ENCODE measurements at places on chromosomes 1 and 21. TPM values are rescaled to one million over a fixed set of nuclear protein-coding genes. Genes with fewer than 3 reads are reported as not detected.

- H3K27ac ChIP-seq: no peak overlapping the region
- no peak overlapping the region for H3K4me3 ChIP-seq
- peaks cover 33% of the 10 kb centered on the region for H3K27me3 ChIP-seq
- no peaks in the 10 kb centered on the region for H3K36me3 ChIP-seq
- no peaks in the 10 kb centered on the region for H3K4me1 ChIP-seq
- no peak for DNase-seq
Observed at GRCh38 chr1:183164340-183164739, 21.7 kb upstream of the LAMC2 start.

The DHRS3 gene
- 41.0 TPM for total RNA-seq

The FMO2 gene
- total RNA-seq: 4.2 TPM

GRCh38 chr1:9349331-9349851, 56.7 kb downstream of the SPSB1 start:
- no peaks in the 10 kb centered on the region for H3K36me3 ChIP-seq
- no peak for DNase-seq
- H3K4me1 ChIP-seq: no peaks in the 10 kb centered on the region
- no peaks in the 10 kb centered on the region for H3K27me3 ChIP-seq
- H3K27ac ChIP-seq: no peak overlapping the region

DNA sequence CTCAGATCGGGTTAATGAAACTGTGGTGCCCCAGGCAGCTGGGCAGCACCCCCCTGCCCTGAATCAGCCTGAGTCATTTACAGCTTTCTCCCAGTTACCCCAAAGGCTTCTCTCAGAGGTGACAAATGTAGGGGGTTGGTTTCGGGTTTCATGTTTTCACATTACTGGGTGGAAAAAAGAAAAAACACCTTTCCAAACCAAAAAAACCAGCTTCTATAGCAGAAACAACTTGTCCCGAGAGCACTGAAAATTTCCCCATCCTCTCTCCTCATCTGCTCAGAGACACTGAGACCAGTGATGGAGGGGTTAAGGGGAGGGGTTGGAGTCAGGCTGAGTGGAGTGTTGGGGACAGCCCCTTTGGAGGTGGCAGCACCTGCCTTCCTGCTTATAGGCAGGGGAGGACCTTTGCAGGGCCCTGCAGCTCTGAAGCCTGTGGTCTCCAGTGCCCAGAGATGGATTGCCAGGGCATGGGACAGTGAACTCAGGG, 15.6 kb downstream of the UTP11 start:
- peak overlapping the region; percentile 16 for H3K27ac ChIP-seq
- DNase-seq: no peak
- H3K4me3 ChIP-seq: no peak overlapping the region
- H3K27me3 ChIP-seq: peaks cover 12% of the 10 kb centered on the region
- peaks cover 33% of the 10 kb centered on the region for H3K36me3 ChIP-seq

The BRDT gene
- not detected for total RNA-seq

GRCh38 chr1:172211221-172211620, 209.3 kb upstream of the C1orf105 start:
- H3K36me3 ChIP-seq: no peaks in the 10 kb centered on the region
- H3K4me1 ChIP-seq: peaks cover 6% of the 10 kb centered on the region
- no peak for DNase-seq
- H3K4me3 ChIP-seq: no peak overlapping the region
- H3K27ac ChIP-seq: no peak overlapping the region

DNA sequence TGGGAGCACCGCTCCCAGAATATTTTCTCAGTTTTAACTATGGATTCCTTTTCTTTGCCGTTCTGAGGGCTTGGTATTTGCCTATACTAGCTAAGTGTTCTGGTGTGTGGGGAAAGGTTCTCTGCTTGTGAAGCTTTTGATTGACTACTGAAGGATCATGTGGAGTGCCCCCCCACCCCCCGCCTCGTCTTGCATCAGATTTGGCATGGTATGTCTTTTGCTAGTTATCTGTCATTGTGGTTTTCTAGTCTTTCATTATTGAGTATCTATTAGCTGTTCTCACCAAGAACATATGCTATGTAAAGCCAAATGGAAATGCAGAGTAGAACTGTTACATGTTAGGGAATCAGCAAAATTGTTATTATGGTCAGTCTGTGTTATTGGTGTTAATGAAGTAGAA, 58.3 kb downstream of the MACF1 start:
- no peaks in the 10 kb centered on the region for H3K27me3 ChIP-seq
- no peak overlapping the region for H3K4me3 ChIP-seq
- H3K4me1 ChIP-seq: peaks cover 48% of the 10 kb centered on the region
- H3K36me3 ChIP-seq: peaks cover 41% of the 10 kb centered on the region
- no peak for DNase-seq

GRCh38 chr1:52125736-52126359, 16.0 kb upstream of the ZFYVE9 start:
- no peaks in the 10 kb centered on the region for H3K4me1 ChIP-seq
- no peak overlapping the region for H3K4me3 ChIP-seq
- no peak overlapping the region for H3K27ac ChIP-seq
- H3K27me3 ChIP-seq: peaks cover 5% of the 10 kb centered on the region
- H3K36me3 ChIP-seq: no peaks in the 10 kb centered on the region

DNA sequence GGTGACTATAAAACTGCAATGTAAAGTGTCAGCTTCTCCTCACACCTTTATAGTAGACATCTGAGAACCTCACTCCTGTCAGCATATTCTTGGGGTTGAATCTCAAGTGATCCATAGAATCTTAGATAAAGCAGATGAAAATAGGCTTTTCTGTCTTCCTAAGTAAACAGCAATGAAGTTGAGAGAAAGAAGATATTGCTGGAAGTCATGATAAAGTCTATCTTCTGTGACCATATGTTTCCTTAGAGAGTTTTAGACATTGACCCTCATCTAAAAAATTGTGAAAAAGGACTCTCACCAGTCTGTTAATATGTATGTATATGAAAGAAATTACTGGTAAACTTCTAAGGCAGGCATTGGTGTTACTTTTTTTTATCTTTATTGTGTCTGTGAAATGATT, 66.8 kb downstream of the LIPI start:
- no peak for DNase-seq
- H3K36me3 ChIP-seq: no peaks in the 10 kb centered on the region
- no peaks in the 10 kb centered on the region for H3K4me1 ChIP-seq
- no peaks in the 10 kb centered on the region for H3K27me3 ChIP-seq
- H3K27ac ChIP-seq: no peak overlapping the region
- no peak overlapping the region for H3K4me3 ChIP-seq

The F3 gene
- total RNA-seq: 4.3 TPM

- no peak for DNase-seq
- no peak overlapping the region for H3K27ac ChIP-seq
- no peaks in the 10 kb centered on the region for H3K36me3 ChIP-seq
- no peak overlapping the region for H3K4me3 ChIP-seq
- peaks cover 6% of the 10 kb centered on the region for H3K4me1 ChIP-seq
Observed at GRCh38 chr1:24575905-24576587, 20.2 kb downstream of the NCMAP start.

The DNAJB4 gene
- 42.7 TPM for total RNA-seq

DNA sequence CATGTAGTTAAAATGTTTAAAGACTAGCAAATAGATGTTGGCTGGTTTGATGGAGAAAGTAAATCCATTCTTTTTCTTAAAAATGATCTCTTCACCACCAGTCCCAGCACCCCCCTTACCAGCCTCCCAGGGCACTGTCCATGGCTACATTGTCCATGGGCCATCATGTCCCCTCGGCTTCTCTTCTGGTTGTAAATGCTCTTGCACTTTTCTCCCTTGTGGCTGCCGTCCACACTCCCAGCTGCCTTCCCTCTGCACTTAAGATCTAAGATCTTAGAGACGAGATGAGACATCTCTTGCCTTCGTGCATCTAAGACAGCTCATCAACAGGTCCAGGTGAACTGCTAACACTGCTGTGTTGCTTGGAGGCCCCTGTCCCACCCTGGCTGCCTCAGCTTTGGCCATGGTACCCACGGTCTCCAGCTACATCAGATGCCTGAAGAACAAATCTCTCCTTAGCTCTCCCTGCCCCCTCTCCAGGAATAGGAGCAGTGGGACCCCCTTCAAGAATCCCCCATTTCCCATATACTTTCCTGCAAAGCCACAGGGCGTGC, 11.1 kb downstream of the CAPN2 start:
- no peak for DNase-seq
- H3K4me3 ChIP-seq: no peak overlapping the region
- no peaks in the 10 kb centered on the region for H3K36me3 ChIP-seq
- peaks cover 18% of the 10 kb centered on the region for H3K4me1 ChIP-seq
- H3K27me3 ChIP-seq: no peaks in the 10 kb centered on the region

DNA sequence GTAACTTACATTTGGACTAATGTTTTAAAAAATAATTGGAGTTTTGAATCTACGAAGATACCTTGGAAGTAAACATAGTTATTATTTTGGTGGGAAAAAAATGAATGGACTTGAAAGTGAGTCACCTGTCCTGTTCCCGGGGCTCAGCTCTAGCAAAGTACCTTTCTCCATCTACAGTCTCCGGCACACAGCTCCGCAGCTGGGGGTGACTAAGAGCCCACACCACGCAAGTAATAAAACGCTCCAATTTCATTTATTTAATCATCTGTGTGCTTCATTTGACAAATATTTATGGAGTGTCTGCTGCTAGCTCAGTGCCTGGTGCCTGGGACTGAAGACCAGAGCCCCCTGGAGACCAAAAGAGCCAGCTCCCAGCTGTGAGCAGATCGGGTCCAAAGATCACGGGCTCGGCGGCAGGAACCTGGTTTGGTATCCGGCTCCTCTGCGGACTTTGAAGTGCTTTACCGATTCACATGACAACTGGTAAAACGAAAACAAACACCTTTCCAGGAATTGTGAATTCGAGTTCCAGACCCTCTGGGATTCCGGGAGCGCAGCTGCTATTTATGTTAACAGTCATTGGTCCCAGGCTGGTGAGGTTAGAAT, 1.7 kb upstream of the RIPK4 start:
- H3K36me3 ChIP-seq: no peaks in the 10 kb centered on the region
- H3K27me3 ChIP-seq: peaks cover 100% of the 10 kb centered on the region
- no peak overlapping the region for H3K4me3 ChIP-seq
- H3K27ac ChIP-seq: no peak overlapping the region
- no peak for DNase-seq

GRCh38 chr1:9653491-9654050, 2.0 kb downstream of the PIK3CD start:
- H3K27me3 ChIP-seq: no peaks in the 10 kb centered on the region
- H3K4me3 ChIP-seq: peak overlapping the region; percentile 90
- H3K27ac ChIP-seq: peak overlapping the region; percentile 99
- H3K36me3 ChIP-seq: no peaks in the 10 kb centered on the region

DNA sequence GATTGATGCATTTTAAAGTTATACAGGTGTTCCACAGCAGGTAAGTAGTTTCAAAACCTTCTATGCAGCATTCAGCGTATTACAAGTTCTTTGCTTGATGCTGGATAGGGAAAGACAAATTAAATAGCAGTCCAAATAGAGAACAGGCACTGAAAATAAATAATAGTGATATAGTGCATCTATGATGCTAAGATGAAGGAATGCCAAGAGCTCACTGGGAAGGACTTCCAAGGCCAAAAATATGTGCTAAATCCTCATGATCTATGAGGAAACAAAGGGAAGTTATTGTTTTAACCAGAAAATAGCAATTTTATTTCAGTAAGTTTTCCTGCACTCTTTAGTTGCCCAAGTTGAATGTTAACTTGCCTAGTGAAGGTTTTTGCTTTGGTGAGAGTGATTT, 127.8 kb upstream of the GREM2 start:
- H3K4me3 ChIP-seq: no peak overlapping the region
- no peaks in the 10 kb centered on the region for H3K4me1 ChIP-seq
- no peaks in the 10 kb centered on the region for H3K27me3 ChIP-seq
- DNase-seq: no peak

DNA sequence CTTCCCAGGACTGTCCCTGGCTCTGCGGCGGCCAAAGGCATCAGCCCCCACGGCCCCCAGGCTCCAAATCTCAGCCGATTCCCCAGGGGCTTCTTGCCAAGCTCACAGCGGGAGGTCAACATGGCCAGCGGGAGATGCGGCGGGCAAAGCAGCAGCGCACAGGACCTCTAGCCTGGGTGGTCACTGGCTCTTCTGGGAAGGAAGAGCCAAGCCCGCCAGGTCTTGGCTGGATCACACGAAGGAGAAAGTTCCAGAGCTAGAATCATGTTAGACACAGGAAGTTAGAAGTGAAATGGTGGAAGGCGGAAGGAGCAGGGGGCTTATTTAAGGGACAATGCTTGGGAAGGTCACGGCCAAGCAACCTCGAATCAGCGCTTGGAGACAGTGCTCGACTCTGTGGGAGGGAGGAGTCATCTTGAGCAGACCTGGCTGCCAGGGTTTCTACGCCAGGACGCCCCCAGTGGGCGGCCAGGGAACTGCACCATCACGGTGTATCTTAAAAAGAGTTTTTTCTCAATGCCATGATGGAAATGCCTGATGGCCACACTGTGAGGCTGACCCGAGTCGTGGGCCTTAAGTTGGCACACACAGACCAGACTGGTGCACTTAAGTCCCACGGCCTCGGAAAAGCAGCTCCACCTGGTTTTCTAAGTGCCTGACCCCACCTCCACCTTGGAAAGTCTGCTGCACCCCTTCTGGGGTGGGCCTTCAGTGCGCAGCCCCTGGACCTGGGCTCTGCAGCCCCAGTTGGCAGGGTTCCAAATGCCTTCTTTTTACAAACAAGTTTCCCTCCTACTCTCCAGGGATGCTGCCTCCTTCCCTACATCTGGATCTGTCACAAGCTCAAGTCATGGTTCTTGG, 29.3 kb downstream of the SLC66A1 start:
- H3K27me3 ChIP-seq: no peaks in the 10 kb centered on the region
- H3K27ac ChIP-seq: no peak overlapping the region
- H3K36me3 ChIP-seq: peaks cover 59% of the 10 kb centered on the region
- no peaks in the 10 kb centered on the region for H3K4me1 ChIP-seq
- H3K4me3 ChIP-seq: no peak overlapping the region
- DNase-seq: peak; percentile 89

DNA sequence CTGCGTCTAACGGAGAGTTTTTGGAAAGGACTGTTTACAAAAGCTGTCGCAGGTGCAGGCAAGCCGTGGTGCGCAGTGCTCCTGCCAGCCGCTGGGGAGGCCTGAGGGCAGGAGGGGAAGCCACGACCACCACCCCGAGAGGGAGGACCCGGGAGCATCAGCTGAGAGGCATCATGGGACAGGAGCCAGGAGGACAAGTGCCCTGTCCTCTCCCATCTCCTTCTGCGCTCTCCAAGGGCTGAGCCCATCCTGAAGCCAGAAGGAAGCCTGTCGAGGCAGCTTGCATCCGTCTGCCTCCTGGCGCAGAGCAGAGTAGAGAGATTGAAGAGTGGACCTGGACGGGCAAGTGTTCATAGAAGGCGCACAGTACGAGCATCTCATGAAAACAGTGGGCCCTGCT, 310.9 kb downstream of the KIF26B start:
- no peaks in the 10 kb centered on the region for H3K27me3 ChIP-seq
- H3K36me3 ChIP-seq: no peaks in the 10 kb centered on the region
- no peaks in the 10 kb centered on the region for H3K4me1 ChIP-seq
- DNase-seq: no peak
- H3K4me3 ChIP-seq: no peak overlapping the region

The UQCRHL gene
- 2.6 TPM for total RNA-seq
